ENCODE measurements at places on chromosomes 11 and 22. TPM values are rescaled to one million over a fixed set of nuclear protein-coding genes. Genes with fewer than 3 reads are reported as not detected.
A peak's percentile ranks its signal among the peaks of the same experiment; 100 is the strongest.

GRCh38 chr11:14544611-14545010, 24.4 kb upstream of the PSMA1 start:
- no peak for DNase-seq

GRCh38 chr22:32555581-32555980, 81.0 kb downstream of the FBXO7 start:
- no peak for DNase-seq

GRCh38 chr11:114073007-114073827, 13.7 kb downstream of the ZBTB16 start:
- no peak for DNase-seq

The TRIM51 gene
- not detected for total RNA-seq

The MIAT gene
- 0.70 TPM for total RNA-seq

The CDHR5 gene
- total RNA-seq, result not detected

DNA sequence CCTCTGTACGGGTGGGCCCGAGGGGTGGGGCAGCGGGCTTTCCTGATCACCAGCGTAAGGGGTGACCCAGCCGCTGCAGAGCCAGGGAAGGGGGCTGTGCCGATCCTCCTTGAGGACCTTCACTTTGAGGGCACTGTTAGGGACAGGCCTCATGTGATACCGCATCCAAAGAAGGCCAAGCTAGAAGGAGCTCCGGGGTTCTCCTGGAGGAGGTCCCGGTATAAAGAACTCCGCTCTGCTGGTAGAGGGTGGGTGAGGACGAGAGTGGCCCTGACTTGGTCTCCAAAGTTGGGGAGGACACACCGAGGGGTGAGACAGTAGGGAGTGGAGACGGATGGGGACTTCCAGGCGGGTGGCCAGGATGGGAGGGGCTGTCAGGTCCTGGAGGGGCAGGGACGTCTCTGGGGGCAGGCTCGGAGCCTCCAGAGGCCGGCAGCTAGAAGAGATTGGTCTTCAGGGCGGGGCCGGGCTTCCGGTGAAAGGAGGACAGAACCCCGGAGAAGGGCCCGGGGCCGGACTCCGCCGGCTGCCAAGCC, 4.6 kb downstream of the PHOX2A start:
- DNase-seq, result peak; percentile 80

The LRRN4CL gene
- total RNA-seq, result 195 TPM

Measured in myocyte (in vitro differentiated cells).